Type B pancreatic cell (in vitro differentiated cells): ENCODE measurements at places on chromosomes 6 and 20.

DNA sequence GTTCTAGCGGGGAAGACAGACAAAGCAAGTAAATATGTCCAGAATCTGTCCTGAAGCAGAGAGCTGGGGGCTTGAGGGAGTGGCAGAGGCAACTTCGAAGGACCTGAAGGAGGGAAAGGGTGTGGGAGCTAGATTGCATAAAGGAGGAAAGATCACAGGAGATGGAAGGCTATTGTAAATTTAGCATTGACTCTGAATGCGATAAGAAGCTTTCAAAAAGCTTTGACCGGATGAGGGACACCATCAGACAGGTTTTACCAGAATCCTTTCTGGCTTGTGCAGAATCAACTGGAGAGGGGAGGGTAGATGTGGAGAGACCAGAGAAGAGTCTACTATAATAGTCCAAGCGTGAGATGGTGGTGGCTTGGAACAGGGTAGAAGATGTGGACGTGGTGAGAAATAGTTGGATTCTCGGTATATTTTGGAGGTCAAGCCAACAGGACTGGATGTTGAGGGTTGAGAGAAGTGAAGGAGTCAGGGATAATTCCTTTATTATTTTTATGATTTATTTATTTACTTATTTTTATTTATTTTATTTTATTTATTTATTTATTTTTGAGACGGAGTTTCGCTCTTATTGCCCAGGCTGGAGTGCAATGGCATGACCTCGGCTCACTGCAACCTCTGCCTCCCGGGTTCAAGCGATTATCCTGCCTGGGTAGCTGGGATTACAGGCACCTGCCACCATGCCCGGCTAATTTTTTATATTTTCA, 19.9 kb upstream of the RIPOR3 start:
- DNase-seq = no peak

DNA sequence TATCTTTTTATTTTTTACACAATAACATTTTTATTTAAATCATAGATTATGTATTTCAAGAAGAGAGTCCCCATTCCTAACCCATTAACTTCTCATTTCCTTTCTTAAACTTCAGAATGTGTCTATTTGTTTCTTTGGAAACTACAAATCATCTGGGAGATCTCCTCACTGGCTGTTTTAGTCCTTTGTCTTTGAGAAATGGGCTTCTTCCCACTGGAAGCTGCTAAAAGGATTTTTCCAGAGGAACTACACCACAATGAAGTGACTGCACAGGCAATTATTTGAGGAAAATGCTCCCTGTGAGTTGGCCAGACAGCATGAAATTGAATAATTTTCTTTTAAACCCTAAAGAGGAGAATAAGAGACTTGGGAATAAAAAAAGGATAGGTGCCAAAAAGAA, 119.1 kb downstream of the TENT5A start:
- DNase-seq = no peak

- no peak for DNase-seq
Measured at GRCh38 chr6:135195522-135195921, 14.4 kb downstream of the MYB start.

DNA sequence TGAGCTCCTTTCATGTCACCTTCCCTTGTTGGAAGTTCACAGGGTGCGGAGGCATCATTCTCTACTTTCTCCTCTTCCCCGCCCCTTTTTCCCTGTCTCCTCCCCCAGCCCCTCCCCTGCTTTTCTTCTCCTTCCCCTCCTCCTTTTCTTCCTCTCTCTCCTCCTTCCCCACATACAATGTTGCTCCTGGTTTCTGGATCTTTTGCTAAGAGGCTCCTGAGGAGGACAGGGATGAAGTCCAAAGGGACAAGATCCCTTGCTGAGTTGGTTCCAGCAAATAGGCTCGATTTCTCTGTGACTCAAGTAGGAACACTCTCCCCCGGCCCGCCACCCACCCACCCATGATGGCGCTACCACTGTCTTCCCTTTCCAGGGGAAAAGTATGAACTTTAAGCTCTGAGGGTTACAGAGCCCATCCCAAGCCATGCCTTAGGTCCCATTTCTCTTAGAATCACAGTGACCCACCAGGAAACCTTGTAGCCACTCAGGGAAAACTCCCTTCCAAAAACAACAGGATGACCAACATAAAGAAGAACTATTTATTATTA, 852 bp upstream of the TFEB start:
- no peak for DNase-seq

DNA sequence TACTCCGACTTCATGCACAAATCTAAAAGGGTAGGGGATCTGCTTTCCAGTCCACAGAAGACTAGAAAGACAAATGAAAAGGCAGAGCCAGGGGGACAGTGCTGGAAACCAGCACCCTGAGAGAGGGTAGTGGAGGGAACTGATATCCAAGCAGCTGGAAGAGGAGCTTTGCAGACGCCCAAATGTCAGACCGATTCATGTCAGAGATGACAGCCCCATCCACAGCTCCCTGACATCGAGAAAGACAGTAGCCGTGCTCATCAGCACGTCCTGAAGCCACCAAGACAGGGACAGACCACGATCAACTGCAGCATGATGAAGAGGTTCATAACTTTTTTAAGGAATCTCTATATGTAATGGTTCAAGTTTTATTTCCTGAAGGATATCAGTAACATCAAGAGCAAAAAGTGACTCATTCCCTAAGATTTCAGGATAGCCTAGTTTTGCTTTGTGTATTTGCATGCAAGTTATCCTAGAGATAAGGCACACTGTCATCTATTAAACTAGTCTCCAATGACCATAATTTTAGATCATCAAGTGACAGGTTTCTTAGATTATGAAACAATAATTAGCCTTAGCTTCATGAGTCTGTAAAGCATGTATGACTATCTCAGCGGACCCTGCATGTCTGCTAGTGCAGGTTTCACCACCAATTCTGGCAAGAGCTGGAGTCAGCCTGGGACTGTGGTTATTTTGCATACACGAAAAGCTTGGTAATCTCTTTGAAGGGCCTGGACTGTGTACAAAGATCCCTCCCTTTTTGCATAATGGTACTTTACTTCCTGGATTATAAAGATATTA, 43.0 kb downstream of the PRDM1 start:
- DNase-seq = no peak

DNA sequence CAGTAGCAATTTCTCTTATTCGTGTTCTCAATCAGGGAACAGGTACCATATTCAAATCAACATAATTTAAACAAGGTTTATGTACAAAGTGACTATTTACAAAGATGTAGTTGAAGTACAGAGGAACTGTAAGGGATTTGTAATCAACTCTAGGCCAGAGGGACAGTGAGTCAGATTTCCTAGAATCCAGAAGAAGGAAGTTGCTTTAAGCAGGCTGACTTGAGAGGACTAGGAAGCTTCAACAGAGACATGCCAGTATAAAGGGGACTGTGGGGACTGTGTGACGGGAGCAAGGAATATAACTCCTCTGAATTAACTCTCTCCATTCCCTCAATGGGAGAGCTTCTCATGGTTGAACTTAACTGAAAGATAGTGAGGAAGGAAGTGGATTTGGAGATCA, 427.4 kb upstream of the JAG1 start:
- no peak for DNase-seq
